ENCODE measurements at places on chromosomes 6 and 20.
A peak's percentile ranks its signal among the peaks of the same experiment; 100 is the strongest.

DNA sequence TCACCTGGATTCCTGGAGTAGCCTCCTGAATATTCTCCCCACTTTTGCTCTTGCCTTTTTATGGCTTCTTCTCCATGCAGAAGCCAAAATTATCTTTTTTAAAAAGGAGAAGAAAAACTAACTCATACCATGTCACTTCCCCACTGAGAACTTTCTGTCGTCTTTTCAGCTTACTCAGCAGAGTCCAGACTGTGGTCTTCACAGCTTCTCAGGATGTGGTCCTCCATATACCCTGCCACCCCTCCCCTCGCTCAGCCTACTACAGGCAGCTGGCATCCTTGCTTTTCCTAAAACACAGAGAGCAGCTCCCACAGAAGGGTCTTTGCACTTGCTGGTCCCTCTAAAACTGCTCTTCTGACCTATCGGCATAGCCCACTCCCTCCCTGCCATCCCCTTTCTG is 89.4 kb upstream of the ISM1 start:
- no peak for DNase-seq

DNA sequence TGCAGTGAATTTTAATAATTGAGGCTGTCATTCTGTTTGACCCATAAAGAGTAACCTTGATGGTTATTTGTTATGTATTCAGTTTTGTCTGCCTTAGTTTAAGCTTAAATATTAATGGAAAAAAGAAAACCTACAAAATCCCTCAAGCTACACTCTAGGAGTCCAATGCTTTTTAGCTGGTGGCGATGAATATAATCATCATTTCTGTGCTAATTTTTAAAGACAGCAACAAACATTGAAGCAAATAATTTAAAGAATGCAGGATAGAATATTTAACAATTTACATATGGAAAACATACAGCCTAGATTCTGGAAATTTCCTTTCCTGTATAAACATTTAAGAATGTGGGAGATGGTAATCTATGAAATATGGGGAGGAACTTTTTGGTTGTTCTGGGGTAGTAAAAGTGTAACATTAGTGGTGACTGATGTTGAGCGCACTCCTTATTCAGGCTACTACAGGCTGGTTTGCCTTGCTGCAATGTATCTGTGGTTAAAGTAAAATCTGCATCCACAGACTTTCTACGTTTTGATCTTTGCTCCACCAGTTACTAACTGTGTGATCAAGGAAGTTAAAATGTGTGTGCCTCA is 287.9 kb upstream of the DEFB112 start:
- DNase-seq: no peak

DNA sequence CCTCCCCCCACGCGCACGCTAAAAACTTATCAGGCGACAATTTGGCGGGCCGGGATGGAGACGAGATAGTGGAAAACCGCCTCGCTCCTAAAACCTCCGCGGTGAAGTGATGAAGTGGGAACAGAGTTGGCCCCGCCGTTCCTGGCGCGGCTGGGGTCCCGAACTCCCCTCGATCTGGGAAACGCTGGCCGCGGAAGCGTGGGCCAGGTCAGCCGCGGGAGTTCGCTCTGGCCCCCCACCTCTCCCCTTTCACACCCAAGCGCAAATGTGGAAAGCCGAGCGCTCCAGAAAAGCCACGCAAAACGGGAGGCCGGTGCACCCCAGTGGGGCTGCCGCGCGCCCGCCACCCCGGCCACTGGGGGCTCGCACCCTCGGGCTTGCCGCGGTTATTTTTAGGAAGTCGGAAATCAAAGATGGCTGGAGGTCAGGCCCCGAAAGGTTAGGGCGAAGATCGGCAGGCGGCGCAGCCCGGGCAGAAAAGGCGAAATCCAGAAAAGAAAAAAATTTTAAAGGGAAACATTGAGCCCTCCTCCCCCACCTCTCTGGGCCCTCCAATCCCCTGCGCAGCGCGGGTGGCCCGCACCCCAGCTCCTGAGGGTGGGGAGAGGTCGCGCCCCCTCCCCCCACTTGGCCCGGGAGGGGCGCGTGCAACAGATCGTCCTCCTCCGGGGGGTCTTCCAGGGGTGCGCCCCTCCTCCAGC is 1.0 kb downstream of the SALL4 start:
- peak; percentile 55 for DNase-seq

GRCh38 chr6:149342525-149342924 is 25.0 kb downstream of the TAB2 start:
- no peak for DNase-seq

- peak; percentile 84 for DNase-seq
Observed at GRCh38 chr20:53735536-53736050, 142.0 kb upstream of the ZNF217 start.

GRCh38 chr6:12017263-12017662 is 5.2 kb downstream of the HIVEP1 start:
- DNase-seq: no peak

- DNase-seq: no peak
Observed at GRCh38 chr6:167295495-167296292, 4.6 kb downstream of the UNC93A start.

- no peak for DNase-seq
Observed at GRCh38 chr6:31978831-31979230, 3.0 kb upstream of the C4A start.

DNA sequence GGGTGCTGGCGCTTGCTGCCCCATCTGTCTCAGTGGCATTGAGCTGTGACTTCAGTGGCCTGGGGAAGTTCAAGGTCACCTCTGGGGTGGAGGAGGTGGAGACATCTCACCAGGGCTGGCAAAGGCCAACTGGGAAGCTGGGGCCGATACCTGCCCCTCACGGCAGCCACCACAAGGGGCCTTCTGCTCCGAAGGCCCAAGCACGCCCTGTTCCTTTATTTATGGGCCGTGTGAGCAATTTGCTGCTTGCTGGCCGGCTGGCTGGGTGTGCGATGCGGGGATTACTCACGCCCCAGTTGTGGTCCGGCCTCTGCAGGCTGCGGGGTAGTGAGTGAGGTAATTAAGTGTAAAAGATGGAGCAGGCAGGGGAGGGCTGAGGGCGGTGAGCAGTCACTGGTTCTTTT is 13.2 kb upstream of the SCRT2 start:
- DNase-seq: peak; percentile 24

DNA sequence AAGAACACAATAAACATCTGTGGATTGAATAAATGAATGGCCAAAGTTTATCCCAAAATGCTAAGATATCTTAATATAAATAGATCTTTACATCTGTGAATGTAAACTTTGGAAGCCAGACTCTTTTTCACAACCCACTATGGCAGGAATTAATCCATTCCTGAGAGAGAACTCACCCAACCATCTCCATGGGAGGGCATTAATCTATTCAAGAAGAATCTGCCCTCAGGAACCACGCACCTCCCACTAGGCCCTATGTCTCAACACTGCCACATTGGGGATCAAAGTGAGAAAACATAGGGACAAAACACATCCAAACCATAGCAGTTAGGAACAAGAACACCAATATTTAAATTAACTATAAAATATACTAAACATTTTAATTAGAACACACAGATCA is 3.4 kb downstream of the UBE3D start:
- DNase-seq: peak; percentile 14

DNA sequence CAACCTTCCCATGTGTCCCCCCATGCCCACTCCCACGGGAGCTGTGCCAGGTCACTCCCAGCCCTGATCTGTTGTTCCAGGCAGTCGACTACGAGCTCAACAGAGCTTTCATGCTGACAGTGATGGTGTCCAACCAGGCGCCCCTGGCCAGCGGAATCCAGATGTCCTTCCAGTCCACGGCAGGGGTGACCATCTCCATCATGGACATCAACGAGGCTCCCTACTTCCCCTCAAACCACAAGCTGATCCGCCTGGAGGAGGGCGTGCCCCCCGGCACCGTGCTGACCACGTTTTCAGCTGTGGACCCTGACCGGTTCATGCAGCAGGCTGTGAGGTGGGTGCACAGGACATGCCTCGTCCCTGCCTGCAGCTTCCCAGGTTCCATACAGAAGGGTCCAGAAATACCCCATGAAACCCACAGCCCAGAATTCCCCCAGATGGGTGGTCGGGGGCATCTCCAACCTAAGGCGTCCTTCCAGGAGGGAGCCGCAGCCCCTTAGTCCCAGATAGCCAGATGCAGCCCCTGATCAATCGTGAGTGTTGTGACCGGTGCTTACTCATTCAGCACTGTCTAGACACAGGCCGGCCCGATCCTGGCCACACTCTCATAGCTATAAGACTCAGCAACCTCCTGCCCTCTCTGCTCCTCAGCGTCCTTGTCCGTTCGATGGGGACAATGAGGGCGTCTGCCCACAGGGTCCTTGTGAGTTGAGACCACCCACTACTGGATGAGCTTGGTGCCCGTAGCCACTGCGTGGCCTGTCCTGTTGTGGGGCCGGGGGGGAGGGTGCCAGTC is 142.1 kb downstream of the TAF4 start:
- no peak for DNase-seq

GRCh38 chr20:22929661-22930060 is 105.5 kb upstream of the SSTR4 start:
- no peak for DNase-seq

DNA sequence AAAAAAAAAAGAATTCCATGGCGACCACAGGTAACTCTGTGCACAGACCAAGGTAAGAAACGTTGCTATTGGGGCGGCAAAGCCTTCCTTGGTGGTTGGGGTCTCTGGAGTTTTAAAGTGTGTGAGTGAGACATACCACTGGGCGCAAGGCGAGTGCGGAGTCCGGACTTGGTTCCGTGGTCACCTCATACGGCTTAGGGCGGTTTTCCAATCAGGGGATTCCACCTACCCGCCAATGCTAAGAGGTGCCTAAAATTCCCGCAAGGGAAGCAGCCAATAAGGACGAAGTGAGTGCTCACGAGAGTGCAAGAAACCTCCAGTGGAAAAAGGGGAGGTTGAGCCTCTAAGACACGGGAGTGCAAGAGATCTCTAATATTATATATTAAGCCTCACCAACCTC is 68.6 kb upstream of the PRSS16 start:
- DNase-seq: no peak

GRCh38 chr6:156030053-156030452 is 574.4 kb upstream of the NOX3 start:
- no peak for DNase-seq

- DNase-seq: peak; percentile 88
Observed at GRCh38 chr20:44601801-44602204, 19.4 kb downstream of the PKIG start.

- no peak for DNase-seq
Observed at GRCh38 chr6:42572523-42572922, 8.7 kb downstream of the UBR2 start.

- DNase-seq: no peak
Observed at GRCh38 chr6:124269733-124270132, 466.1 kb downstream of the NKAIN2 start.

GRCh38 chr6:24600903-24601302 is 45.1 kb downstream of the KIAA0319 start:
- DNase-seq: no peak

GRCh38 chr6:16154904-16155303 is 26.0 kb downstream of the MYLIP start:
- DNase-seq: peak; percentile 89

DNA sequence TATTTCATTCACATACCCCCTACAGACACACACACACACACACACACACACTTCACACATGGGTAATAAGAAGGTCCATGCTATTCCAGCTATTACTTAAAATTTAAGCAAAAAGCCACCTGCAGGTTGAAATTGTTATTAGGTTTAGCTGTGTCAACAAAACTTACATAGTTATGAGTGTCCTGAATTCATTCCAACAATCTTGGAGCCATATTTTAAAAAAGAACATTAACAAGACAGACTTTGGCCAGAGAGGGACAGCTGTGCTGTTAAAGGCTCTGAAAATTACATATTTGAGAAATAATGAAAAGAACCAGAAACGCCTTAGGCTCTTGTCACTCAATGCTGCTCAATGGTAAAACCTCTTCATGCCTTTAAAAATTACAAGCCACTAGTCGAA is 455.3 kb downstream of the EPM2A start:
- no peak for DNase-seq

DNA sequence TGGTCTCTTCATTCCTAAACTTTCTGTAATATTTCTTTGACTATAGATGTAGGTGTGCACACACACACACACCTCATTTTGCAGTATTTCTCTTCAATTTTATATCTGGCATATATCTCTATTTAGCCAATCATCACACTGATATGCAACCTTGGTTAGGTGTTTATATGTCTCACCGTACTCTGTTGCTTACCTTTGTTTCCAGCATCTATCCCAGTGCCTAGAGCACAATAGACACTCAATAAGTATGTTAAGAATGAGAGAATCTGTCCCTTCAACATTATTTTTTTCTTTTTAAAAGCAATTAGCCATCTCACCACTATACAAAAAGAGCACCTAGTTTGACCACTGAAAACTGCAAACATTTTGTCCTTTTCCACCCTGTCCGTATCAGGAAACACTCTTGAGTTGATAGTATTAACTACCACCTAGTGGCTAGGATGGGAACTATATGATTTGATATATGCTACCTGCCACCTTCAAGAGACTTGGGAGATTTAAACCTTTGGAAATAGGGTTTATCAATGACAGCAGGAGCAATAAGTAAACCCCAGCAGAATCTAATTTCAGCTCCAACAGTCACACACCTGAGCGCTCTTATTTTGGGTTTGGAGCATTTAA is 48.7 kb upstream of the RSPO3 start:
- peak; percentile 16 for DNase-seq

GRCh38 chr6:62613928-62614327 is 327.9 kb upstream of the KHDRBS2 start:
- no peak for DNase-seq

DNA sequence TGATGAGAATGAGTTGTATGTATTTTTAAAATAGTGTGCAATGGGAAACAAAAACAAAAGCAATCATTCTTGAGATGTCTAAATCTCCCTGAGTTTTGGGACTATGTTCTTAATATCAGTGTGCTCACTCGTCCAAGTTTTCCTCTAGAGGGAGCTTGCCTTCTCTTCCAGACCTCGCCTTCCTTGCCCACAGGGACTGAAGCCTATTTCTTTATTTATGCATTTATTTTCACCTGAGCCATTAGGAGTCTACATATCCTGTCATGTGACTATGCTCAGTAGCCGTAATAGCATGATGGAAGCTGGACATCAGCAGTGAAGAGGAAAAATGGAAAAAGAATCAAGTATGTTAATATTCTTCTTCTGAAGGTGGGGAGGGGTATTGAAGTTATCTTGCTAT is 131.2 kb downstream of the SH3BGRL2 start:
- no peak for DNase-seq

GRCh38 chr6:169366258-169366901 is 112.7 kb upstream of the THBS2 start:
- no peak for DNase-seq

DNA sequence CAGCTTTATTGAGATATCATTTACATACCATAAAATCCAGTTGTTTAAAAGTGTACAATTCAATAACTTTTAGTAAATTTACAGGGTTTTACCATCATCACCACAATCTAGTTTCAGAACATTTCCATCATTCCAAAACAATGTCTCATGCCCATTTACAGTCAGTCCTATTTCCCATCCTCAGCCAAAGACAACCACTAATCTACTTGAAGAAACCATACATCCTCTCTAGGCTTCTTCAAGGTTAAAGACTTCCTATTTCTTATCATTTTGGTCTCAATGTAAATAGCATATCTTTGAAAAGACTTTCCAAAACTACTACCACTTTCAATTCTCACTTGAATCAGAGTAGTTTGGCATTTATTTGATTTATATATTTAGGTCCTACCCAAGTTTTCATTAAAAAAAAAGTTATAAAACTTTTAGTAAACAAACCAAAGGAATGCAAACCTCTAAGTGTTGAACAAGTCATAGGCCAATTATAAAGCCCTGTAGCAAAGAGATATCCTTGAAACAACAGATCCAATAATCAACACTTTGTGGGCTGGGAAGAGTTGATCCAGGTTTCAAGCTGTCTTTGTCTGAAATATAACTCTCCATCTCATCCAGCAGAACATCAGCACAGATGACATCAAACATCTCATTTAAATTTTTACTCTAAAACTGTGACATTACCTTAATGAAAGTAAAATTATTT is 211.3 kb upstream of the RUNX2 start:
- DNase-seq: peak; percentile 59

GRCh38 chr6:84652356-84653026 is 111.9 kb downstream of the TBX18 start:
- peak; percentile 70 for DNase-seq

Data from GM03348 (cell line).